Dorsolateral prefrontal cortex (tissue), 122 donors: ENCODE measurements at places on chromosomes 7 and 10.

- DNase-seq: no peak
Observed at GRCh38 chr10:112213098-112213823, 29.7 kb upstream of the GPAM start.

- DNase-seq: no peak
Observed at GRCh38 chr7:149804106-149804505, 30.7 kb upstream of the ZNF467 start.

GRCh38 chr7:29032146-29032545, 74.0 kb upstream of the TRIL start:
- no peak for DNase-seq

GRCh38 chr7:50687575-50688225, 95.0 kb downstream of the GRB10 start:
- no peak for DNase-seq

GRCh38 chr7:77899516-77899915, 100.9 kb downstream of the PHTF2 start:
- DNase-seq: no peak

- DNase-seq: no peak
Observed at GRCh38 chr10:131247873-131248272, 63.6 kb downstream of the TCERG1L start.

DNA sequence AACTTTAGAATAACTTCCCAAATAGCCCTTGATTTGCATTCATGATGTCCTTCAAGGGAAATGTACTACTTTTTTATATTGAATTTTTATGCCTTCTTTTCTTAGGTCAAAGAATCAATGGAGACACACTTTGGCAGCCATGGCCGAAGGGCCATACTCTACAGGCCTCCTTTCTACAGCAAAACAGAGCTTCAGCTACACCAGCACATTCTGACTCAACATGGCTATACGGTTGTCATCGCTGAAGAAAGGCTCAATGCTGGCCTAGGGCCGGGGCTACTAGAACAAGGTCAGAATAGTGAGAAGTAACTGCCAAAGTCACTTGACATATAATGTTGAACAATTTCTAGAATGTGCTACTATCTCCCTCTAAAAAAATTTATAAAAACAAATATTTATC, 27.0 kb downstream of the CPED1 start:
- no peak for DNase-seq

GRCh38 chr7:122014697-122015096, 129.4 kb downstream of the AASS start:
- DNase-seq: no peak

- no peak for DNase-seq
Observed at GRCh38 chr7:37815671-37816371, 32.6 kb upstream of the NME8 start.

DNA sequence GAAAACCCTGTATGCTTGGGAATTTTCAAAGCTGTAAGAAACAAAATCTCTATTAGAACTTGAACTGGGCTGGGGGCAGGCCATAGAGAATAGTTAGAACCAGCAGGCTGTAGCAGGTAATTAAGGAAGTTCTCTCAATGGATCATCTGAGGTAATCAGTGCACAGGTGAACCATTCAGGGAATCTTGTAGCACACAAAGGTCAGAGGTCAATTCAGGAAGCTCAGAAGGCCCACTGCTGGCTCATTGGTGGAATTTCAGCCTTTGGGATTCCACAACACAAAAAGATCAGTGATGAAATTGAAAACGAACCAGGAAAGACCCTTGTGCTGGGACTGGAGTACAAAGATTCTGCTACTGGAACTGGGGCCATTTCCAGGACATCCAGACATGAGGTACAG, 82.0 kb downstream of the TMEM168 start:
- DNase-seq: no peak

DNA sequence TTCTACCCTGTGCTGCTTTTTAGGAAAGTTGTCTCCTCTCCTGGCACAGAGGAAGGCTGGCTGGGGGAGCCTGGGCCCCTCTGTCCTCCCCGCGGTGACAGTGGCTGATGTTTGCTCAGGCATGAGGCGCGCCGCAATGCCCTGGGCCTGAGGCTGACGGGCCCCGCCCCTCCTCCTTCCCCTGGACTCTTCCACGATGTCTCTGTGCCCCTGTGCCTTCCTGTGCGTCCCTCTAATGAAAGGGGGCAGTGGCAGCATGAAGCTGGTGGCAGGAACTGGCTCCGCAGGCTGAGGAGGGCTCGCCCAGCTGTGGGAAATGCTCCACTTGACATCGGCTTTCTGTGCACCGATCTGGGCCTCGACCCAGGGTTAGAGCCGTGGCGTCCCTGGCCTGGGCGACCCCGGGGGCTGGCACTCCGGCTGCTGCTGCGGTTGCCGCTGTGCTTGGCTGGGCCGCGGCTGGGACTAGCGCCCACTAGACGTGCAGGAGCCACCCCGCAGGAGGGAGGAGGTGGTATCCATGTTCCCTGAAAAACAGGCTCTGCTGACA, 67.9 kb downstream of the ZNF680 start:
- no peak for DNase-seq
